ENCODE measurements at places on chromosomes 6 and 20. TPM values are rescaled to one million over a fixed set of nuclear protein-coding genes. Genes with fewer than 3 reads are reported as not detected.

GRCh38 chr20:24771542-24772061 lies 177.5 kb upstream of the CST7 start:
- no peak for DNase-seq

DNA sequence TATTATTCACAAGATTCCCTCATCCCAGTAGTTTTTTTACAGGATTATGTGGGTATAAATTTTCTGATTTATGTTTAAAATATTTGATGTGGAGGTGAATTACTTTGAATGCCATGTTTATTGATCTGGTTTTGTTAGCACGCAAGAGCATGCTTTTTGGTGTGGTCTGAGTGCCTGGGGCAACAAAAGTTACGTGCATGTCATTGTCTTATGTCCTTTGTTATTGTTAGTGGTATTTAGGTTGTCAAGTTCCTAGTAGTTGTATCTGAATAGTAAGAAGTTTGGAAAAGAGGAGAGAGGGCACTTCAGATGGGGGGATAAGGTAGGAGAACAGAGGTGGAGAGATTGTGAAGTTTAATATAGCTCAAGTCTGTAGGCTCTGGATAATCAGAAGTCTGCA lies 95.0 kb downstream of the ATRN start:
- DNase-seq = no peak

- DNase-seq = no peak
Measured at GRCh38 chr20:51500311-51500710, 42.2 kb downstream of the NFATC2 start.

PSORS1C2 gene
- not detected for total RNA-seq

GRCh38 chr6:105995391-105995865 lies 90.7 kb upstream of the PRDM1 start:
- DNase-seq = no peak
